ENCODE measurements at places on chromosomes 7 and 10.

- no peak for DNase-seq
Observed at GRCh38 chr7:80362010-80362618, 149.8 kb downstream of the GNAT3 start.

- DNase-seq = no peak
Observed at GRCh38 chr10:52598936-52599335, 173.6 kb downstream of the MBL2 start.

DNA sequence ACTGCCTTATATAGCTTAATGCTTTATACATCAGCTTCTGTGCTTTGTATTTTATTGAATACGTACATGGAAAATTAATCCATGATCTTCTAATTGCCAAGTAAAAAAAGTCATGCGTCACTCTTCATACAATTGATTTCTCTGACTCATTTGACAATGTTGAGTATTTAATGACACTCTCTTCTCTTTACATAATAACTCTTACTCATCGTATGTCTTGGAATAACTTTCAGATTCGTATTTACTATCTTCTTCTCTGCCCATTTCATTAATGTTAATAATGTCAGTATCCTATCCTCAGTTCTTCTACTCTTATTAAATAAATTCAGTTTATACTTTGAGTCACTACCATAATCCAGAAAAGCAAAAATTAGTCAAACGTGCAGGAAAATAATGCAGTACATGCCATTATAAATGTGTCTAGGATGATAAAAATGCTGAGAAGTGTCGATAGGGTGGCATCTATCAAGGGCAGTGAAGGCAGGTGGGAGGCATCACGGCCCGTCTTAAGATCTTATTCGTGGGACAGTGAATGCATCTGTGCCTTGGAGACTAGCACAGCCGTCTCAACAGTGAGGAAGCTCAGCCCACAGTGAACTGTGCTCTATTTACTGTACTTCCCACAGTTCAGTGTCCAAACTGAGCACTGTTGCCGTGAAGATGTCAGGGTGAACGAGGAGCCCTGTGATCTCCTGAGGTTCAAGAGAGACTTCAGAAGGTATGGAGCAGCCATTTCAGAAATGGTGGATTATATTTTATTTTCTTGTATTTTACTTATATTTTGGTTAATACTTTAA, 39.8 kb upstream of the AKR1E2 start:
- no peak for DNase-seq

DNA sequence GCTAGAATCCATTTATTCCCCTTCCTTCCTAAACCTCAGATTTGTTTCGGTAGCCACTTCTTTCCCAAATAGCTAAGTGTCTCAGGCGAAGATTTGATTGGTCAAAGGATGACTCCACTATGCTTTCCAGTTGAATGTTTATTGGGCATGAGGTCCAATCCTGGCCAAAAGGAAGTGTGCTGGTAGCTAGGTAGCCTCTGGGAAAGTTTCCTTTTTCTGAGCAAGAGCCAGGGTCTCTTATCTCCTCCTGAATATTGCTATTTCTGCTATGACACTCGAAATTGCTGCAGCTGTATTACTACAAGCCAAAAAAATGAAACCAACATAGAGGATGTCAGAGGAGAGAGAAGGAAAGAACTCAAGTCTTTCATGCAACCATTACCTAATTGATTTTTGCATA, 53.4 kb upstream of the MKX start:
- no peak for DNase-seq

DNA sequence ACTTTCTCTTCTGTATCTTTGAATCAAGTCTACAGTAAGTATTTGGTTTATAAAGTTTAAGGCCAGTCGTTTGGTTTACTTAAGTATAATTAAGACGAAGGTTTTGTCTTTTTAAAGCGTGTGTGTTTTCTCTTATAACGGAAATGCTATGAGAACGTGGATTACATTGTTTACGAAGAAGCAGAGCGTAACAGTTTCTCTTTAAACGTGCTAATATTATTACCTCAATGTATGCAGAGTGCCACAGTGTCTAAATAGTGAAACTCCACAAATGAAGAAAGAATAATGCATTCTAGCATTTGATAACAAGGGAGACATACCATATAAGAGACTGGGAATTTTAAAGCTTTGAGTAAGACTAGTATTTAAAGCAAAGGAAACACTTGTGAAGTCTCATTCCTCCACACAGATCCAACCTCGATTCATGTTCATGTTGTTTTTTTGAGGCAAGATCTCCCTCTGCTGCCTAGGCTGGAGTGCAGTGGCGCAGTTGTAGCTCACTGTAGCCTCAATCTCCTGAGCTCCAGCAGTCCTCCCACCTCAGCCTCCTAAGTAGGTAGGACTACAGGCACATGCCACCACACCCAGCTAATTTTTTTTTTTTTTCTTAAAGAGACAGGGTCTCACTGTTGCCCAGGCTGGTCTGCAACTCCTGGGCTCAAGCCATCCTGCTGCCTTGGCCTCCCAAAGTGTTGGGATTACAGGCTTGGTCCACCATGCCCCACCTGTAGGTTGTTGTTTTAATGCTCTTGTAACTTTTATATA, 75.1 kb downstream of the ANKRD61 start:
- DNase-seq = peak; percentile 9

- DNase-seq = no peak
Observed at GRCh38 chr7:13279854-13280435, 592.5 kb downstream of the ARL4A start.

DNA sequence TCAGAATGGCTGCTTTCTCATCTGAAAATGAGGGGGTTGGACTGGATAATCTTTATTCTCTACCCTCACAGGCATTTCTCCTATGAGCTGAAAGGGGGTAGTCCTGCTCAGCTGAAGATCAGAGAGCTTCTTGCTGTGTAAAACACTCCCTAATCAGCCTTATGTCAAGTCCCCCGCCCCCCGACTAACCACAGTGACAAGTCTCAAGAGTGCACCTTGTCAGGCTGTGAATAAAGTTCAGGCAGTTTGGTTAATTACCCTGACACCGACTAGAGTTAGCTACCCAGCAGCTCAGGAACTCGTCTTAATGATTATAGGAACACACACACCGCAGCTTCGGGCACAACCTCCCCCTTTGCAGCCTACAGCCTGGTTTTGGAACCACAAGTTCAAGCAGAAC, 513.7 kb downstream of the RPS24 start:
- DNase-seq = no peak

DNA sequence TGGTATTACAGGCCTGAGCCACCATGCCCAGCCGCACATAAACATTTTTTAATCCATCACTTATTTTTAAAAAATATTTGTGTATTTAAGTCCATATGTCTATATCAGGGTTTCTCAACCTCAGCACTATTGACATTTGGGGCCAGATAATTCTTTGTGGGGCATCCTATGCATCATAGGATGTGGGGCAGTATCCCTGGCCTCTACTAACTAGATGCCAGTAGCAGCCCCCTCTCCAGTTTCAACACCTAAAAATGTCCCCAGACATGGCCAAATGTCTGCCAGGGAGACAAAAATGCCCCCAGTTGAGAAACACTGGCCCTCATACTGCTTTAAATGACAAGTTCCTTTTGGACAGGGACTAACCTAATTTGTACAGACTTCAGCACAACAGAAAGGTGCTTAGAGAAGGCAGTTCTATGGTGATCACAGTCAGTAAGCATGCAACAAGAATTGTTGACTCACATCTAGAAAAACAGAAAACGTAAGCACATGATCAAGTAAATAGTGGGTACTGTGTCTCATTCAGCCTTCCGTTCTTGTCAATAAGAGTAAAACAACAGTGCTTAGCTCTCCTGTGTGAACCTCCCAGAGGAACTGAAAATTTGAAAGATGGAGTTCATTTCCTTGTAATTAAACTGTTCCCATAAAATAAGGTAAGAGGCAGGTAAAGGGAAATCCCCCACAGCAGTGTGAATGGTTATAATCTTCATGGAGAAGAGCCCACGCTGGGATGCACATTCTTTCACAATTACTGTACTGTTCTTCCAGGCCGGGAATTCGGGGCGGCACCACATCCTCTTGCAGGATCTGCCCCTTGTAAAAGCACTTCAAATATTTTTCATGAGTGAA, 17.3 kb upstream of the ADRB1 start:
- no peak for DNase-seq

DNA sequence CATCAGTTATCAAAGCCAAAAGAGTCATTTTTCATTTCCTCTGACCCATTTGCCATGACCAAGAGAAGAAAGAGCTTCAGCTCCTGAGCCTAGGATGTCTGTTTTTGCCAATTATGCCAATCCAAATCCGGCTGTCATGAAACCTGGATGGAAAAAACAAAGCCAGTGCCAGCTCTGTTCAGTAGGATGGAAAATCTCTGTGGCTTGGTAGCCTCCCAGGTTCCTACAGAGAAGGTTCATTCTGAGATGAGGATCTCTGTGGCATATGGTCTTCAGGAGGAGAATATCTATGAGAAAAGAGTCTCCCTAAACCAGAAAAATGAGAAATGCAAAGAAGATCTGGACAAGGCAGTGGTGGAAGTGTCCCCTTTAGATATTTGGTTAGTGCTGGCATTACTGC, 475.4 kb downstream of the CNTNAP2 start:
- no peak for DNase-seq
